ENCODE measurements at places on chromosomes 12 and 14.

DNA sequence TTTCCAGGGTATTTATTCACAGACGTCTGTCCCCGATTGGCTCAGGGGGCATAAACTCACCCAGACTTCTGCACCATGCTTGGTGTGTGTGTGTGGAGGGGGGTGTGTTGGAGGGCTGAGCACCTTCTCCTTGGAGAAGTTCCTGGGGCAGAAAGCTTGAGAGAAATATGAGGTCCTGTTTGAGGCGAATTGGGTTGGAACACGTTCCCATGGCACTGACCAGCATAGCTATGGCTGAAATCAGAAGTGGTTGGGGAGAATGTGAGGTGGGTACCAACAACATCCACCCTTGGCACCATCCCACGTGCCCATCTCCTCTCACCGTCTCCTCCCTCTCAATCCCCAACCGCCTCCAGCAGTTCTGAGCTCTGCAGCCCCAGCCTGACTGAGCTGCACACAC is 16.0 kb upstream of the GPATCH2L start:
- no peak for DNase-seq

DNA sequence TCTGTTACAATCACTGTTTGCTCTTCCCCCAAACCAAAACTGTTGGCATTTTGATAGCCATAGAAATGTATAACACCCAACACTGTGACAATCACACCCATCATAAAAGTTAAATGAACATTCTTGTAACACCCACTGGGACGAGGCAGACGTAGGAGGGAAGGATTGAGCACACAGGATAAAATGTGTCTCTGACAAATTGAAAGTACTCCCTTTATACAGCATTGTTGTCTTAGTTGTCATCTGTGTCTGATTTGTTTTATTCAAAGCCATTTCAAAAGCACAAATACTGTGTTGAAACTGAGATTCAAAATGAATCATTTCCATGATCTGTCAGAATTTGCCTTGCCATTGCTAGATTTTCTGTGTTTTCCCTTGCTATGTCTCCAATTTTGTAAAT is 436.3 kb downstream of the TMTC2 start:
- DNase-seq, result no peak

DNA sequence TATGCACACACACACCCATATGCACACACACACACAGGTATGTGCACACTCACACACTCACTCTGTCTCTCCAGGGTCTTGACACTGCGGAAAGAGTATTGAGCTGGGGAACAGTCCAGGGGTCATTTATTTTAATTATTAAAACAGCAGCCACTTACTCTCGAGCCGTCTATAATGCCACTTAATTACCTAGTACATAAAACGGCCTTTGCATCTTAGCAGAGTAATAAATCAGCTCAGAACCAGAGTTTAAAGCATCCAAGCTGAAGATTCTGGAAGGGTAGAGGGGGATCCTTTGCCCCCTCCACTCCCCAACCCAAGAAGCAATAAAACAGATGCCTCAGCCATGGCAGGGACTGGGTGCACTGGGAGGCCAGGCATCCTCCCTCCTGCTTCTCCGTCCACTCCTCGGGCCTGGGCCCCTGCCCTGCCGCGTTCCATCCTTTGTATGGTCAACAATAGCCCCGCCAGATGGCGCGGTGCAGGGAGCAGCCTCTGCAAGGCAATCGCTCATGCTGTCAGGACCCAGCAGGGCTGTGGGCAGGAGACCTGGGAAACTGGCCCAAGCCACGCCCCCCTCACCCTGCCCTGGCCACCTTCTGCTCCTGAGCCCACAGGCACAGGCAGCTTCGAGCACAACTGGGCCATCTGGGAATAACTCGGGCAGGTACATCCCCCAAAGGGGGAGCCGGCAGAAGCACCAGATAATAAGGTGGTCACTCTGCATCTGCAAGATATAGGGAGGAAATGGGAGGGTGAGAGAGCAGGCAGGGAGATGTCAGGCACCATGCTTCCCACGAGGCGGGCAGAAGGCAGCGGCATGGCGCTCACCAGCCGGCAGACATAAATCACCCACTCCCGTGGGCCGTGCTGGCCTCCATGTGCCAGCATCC is 40.9 kb downstream of the CCDC85C start:
- peak; percentile 98 for DNase-seq

GRCh38 chr12:97022536-97023230 is 115.6 kb downstream of the NEDD1 start:
- no peak for DNase-seq

DNA sequence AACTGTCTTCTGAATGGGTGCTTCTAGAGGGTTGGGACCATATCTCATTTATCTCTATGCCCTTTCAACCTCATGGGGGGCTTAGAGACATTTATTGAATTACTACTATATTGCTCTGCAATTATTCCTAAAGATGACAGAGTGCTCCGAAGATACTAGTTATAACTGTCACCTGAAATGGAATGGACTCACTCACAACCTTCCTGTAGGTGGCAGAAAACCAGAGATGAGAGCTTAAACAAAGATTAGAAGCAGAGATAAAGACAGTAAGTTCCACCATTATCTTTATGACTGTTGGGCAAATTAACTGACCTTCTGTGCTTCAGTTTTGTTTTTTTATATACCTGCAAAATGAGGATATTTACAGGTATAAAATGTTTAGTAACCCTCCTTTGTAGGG is 31.5 kb upstream of the GTF2A1 start:
- no peak for DNase-seq

- peak; percentile 92 for DNase-seq
Measured at GRCh38 chr12:64730588-64730969, 28.6 kb downstream of the GNS start.

DNA sequence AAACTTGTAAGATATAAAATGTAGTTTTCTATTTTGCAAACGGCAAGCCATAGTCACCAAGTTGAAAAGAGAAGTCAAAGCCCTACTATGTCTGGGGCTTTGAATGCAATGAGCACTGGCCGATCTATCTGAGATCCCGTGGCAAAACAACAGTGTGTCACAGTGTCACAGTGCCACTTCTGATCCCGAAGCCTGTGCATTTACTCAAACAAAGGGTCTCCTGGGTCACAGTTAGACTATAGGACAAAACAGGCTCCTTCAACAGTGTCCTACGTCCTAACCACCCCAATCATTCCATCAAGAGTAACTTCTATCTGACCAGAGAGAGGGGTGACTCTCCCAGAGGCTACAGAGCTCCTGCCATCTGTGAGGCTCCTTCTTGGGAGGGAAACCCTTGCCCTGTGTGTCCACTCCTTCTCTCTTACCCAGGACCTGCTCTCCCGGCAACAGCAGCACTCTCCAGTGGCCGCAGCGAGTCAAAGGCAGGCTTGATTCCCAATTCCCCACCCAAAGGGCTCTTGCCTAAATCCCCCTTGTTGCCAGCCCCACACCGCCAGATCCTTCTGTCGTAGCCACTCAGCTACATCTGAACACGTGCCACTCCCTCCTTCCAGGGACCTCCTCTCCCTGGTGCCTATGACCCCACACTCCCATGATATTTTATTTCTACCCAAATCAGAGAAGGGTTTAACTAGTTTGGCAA is 14.0 kb upstream of the SELPLG start:
- DNase-seq, result no peak

DNA sequence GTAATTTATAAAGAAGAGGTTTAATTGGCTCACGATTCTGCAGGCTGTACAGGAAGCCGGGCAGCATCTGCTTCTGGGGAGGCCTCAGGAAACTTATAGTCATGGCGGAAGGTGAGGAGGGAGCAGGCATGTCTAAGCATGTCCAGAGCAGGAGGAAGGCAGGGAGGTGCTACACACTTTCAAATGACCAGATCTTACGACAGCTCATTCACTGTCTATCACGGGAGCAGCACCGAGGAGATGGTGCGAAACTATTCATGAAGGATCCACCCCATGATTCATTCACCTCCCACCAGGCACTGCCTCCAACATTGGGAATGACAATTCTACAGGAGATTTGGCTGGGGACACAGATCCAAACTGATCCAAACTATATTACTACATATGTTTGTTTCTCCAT is 10.0 kb downstream of the SFSWAP start:
- DNase-seq, result no peak

DNA sequence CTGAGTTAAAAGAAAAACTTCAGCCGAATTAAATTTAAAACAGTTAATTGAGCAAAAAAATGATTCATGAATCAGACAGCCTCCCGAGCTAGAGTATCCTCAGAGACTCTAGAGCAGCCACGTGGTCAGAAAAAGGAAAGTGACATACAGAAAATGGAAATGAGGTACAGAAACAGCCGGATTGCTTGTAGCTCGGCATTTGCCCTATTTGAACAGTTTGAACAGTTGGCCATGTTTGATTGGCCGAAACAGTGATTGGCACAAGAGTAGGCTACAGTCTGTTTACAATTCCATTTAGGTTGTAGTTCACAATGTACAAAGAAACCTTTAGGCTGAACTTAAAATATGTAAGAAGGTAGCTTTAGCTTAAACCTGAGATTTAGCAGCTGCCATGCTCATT is 12.9 kb upstream of the OXA1L start:
- DNase-seq, result no peak

- DNase-seq, result no peak
Measured at GRCh38 chr14:69573831-69574262, 824 bp downstream of the CCDC177 start.

DNA sequence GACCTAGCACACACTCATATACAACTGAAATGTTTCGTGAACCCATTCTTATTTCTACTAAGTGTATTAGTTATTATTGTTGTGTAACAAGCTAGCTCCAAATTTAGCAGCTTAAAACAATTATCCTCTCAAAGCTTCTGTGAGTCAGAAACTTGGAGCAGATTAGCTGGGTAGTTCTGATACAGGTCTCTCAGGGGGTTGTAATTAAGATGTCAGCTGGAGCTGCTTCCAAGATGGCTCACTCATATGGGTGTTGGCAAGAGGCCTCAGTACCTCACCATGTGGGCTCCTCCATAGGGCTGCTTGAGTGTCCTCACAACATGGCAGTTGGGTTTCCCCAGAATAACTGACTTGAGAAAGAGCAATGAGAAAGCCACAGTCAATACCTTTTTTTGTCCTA is 9.8 kb downstream of the GPR135 start:
- DNase-seq, result no peak

DNA sequence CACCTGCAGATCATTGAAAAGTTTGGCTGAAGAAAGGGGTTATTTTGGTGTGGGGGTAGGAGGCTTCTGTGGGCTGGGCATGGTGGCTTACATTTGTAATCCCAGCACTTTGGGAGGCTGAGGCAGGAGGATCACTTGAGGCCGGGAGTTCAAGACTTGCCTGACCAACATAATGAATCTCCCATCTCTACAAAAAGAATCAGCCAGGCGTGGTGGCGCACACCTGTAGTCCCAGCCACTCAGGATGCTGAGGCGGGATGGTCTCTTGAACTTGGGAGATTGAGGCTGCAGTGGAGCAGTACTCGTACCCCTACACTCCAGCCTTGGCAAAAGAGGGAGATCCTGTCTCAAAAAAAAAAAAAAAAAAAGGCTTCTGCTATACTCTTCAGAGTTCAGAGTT is 7.0 kb downstream of the DDIT3 start:
- no peak for DNase-seq

- no peak for DNase-seq
Measured at GRCh38 chr12:13008741-13009380, 8.8 kb upstream of the HEBP1 start.

DNA sequence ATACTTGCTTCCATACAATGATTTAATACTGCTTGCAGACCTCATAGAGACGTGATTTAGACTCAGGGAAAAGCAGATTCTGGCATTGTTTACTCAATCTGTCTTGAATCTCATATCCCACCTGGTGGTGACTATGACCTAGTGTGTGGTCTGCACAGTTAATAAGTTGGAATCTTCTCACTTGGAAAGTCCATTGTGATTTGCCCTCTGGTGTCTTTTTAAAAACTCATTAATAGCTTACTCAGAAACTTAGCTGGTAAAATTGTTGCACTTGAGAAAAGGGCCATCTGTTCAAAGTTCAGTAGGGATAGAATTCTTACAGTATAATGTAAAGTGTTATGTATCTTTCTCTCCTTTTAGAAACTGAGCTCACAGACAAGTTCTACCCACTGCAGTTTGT is 106.0 kb downstream of the PELI2 start:
- no peak for DNase-seq

- DNase-seq, result no peak
Measured at GRCh38 chr14:63644741-63645140, 3.1 kb upstream of the WDR89 start.

- no peak for DNase-seq
Measured at GRCh38 chr12:93813972-93814821, 137.0 kb downstream of the CRADD start.

DNA sequence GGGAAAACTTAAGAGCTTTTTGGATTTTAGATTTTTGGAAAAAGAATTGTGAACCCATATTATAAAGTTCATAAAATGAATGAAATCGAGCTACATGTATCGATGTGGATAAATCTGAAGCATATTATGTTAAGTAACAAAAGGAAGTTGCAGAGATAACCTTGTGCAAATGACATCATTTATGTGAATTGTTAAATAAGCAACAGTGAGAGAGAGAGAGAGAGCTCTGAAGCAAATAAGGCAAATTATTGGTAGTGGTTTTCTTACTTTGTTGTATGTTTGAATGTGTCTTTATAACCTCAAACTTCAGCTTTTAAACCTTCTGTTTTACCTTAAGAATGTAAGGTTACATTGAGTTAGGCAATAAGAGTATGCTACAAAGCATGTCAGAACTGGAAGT is 78.8 kb downstream of the ERC1 start:
- no peak for DNase-seq

DNA sequence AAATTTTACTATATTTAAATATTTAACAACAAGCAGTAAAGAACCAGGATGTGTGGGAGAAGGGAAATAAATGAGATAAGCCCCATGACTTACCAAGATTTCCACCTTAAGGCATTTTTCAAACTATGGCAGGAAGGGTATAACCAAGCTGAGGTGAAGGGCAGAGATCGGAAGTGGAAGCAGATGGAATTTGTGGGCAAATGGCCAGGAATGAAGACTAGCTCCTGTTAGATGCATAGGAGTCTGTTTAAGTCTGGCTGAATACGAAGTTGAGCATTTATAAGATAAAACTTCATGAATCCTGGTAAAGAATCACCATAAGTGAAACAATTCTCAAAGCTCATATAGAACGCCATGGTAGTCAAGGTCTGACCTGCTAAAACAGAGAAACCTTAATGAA is 163.5 kb downstream of the DIO2 start:
- DNase-seq, result no peak

- DNase-seq, result no peak
Measured at GRCh38 chr12:91717804-91718203, 427.8 kb downstream of the BTG1 start.

DNA sequence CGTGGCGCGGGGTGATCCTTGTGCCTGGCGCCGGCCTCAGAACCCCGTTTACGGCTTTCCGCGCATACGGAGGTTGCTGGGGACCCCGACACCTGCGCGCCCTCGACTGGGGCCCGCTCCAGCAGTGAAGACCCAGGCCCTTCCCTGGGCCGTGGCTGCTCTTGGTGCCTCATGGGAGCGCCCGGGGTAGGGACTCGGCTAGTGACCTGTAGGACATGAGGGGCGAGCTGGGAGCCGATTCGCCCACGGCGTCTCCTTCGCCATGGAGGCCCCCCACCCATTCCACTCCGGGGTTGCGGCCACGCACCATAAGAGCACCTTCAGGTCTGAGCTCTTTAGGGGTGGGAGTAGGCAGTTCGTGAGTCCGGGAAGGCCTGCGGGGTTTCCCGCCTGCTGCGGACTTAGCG is 14.2 kb upstream of the PAX9 start:
- DNase-seq, result no peak
